Anterior cingulate cortex (tissue), 58 donors: ENCODE measurements at places on chromosomes 13 and 19.
A peak's percentile ranks its signal among the peaks of the same experiment; 100 is the strongest.

GRCh38 chr13:87080100-87080779 is 590.9 kb upstream of the SLITRK5 start:
- DNase-seq: no peak

GRCh38 chr19:10501971-10502523 is 1.1 kb downstream of the KEAP1 start:
- DNase-seq: peak; percentile 62

- no peak for DNase-seq
Observed at GRCh38 chr13:112900691-112901091, 68.3 kb upstream of the MCF2L start.

GRCh38 chr13:113666951-113667701 is at the start of gene GRK1:
GRK1 (plus strand) TSS chr13:113667219; CDS start chr13:113667387, 168 bp downstream.
- DNase-seq: no peak

- DNase-seq: no peak
Observed at GRCh38 chr19:1066251-1066747, 668 bp upstream of the ARHGAP45 start.

- no peak for DNase-seq
Observed at GRCh38 chr13:33644581-33645543, 173.1 kb upstream of the RFC3 start.

- no peak for DNase-seq
Observed at GRCh38 chr19:57688011-57688763, 6.4 kb downstream of the ZNF551 start.

DNA sequence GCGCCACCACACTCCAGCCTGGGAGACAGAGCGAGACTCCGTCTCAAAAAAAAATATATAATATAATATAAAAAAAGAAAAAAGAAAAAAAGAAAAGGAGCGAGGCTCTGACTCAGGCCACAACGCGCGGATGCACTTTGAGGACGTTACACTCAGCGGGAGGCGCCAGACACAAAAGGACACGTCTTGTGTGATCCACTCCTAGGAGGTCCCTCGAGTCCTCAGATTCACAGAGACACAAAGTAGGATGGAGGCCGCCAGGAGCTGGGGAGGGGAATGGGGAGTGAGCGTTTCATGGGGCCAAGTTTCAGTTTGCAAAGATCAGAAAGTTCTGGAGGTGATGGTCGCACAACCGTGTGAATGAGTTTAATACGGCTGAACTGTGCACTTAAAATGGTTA is 8.5 kb upstream of the ABHD17A start:
- DNase-seq: no peak

DNA sequence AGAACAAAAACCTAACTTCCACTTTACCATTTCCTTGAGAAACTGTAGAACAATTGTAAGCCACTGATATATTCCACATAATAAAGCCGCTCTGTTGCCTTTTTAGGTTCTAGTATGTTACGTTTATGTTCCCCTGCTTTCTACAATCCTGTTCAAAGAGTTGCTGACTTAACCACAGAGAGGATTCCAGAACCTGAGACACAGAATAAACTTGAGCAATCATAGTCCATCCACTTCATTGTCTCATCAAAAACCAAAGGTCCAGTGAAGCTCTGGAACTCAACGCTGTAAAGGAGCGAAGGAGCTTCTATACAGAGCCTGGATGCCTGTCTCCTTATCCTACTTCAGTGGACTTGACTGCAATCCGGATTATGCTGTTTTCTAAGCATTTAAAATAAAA is 4.6 kb downstream of the STARD13 start:
- DNase-seq: no peak

DNA sequence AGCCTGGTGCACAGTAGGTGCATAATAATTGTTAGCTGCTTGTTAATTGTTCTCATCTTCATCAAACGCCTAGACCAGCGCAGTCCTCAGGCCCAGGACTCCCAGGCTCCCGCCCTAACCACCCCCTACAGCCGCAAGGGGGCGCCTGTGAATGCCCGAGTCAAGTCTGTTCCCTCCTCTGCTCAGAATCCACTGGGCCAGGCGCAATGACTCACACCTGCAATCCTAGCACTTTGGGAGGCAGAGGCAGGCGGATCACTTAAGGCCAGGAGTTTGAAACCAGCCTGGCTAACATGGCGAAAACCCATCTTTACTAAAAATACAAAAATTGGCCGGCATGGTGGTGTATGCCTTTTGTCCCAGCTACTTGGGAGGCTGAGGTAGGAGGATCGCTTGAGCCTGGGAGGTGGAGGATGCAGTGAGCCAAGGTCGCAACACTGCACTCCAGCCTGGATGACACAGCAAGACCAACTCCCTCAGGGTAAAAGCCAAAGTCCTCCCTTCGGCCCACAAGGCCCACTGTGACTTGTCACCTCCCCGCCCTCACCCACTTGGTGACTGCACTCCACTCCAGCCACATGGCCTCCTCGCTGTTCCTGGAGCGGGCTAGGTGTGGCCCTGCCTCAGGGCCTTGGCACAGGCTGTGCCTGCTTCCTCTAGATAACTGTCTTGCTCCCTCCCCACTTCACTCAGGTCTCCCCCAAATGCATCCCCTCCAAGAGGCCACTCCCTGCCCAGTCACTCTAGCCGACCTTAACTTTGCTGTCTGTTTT is 9.1 kb downstream of the ZNF653 start:
- DNase-seq: peak; percentile 20

GRCh38 chr13:48775804-48776203 is 122.1 kb downstream of the CYSLTR2 start:
- DNase-seq: no peak

- no peak for DNase-seq
Observed at GRCh38 chr19:10206226-10206885, 11.6 kb upstream of the DNMT1 start.
